ENCODE measurements at places on chromosomes 7 and 10.

DNA sequence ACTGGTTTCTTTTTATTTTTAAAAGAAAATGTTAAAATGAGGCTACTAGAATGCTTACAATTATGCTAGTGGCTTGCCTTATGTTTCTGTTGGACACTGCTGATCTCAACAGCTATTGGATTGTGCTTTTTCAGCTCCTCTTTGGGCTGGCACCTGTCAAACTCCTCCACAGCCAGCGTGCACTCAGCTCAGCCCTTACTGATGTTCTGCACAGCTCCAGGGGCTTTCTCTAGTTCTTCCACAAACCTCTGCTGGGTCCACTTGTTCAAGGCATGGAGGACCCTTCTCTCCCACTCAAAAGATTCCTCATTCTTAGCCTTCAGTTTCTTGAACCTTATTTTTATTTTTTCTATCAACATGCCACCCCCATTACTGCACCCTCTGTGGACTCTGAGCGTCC, 96.0 kb downstream of the VIPR2 start:
- DNase-seq, result no peak

GRCh38 chr10:65701168-65701776, 1224.6 kb upstream of the LRRTM3 start:
- DNase-seq, result no peak

- no peak for DNase-seq
Measured at GRCh38 chr10:130351466-130352290, 215.5 kb downstream of the GLRX3 start.

GRCh38 chr10:11095374-11095801, 77.7 kb downstream of the CELF2 start:
- no peak for DNase-seq

- DNase-seq, result no peak
Measured at GRCh38 chr10:126561294-126561920, 109.1 kb downstream of the C10orf90 start.

DNA sequence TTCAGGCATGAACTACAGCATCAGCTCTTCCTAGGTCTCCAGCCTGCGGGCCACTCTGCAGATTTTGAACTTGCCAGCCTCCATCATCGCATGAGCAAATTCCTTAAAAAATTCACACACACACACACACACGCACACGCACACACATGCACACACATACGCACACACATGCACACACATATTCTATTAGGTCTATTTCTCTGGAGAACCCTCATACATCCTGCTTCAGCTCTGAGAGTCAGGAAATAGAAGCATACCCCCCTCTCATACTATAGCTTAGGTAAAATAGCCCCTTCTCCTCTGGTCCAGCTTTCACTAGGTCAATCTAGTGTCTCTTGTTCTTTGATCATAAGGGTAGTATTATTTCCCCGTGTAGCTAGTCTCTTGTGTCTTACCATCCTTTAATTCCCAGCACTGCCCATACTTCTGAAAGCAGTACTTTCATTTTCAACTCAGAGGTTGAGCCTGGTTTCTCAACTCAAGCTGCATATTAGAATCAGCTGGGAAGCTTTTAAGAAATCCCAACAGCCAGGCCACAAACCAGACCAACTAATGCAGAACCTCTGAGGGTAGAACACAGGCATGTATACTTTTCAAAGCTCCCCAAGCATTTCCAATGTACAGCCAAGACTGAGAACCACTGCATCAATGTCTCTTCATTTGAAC, 30.9 kb upstream of the ITGB8 start:
- DNase-seq, result no peak

GRCh38 chr7:124724507-124725192, 40.9 kb downstream of the GPR37 start:
- DNase-seq, result no peak

DNA sequence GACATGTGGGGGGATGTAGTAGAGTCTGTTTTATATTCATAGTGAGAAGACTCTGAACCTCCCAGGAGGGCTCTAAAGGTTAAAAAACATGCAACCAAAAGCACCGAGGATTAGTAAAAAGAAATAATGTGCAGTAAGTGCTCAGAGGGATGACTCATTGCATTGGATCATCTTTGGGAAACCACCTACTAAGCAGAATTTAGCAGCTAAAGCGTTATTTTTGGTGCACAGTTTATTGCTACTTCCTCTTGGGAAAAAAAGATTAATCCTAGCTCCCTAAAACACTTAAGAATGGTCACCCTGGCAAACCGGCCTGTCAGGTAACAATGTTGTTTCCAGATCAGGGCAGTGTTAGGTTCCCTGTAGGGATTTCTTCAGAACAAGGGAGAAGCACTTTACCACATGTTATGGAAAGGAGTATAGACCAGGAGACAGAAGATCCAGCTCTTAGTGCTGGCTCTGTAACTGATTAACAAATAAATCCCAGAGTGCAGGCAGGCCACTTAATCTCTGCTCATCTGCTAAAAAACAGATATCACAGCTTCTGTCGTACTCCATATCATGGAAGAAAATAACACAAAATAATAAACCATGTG, 44.8 kb upstream of the FAM133B start:
- DNase-seq, result no peak

- no peak for DNase-seq
Measured at GRCh38 chr10:75639736-75640135, 208.3 kb downstream of the LRMDA start.

DNA sequence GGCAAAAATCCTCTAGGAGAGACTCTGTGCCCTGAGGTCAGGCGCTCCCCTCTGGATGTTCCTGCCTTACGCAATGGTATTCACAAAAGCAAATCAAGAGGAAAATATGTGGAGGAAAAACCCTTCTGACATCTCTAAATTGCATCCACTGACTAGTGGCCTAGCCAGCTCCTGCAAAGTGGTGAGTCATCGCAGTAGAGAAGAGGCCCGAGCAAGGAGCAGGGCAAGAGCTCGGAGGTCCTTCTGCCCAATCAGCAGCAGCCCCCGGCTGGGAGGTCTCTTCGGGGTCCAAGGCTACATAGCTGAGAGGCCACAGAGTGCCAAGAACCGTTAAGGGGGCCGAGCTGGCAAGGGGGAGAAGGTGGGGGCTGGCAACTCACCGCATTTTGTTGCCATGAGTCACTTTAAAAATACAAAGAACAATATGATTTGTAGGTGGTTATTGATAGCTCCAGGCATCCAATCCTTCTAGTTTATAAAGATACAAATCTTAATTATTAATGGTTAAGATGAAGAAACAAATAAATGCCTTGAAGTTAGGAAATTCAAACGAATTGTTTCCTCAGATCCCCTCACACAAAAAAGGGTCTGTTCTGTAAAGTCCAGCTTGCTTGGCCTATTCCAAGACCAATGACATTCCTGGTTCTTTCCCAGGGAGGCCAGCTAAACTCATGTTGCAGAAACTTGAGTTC, 161.6 kb downstream of the PKD1L1 start:
- DNase-seq, result no peak

DNA sequence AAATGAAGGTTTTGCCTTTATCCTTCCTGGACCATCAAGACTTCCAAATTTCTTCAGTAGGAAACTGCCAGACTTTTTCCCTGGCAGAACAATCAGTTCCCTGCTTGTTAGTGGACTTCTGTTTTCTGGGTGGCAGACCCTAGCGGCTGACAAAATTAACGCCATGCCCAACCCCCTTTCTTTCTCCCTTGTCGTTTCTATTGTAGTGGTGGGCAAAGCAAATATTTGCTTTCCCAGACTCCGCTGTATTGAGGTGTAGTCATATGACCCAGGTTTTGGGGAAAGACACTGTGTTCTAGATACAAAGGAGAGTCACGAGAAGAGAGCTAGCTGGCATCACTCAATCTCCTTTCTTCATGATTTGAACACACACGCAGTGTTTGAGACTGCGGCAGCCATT, 7.7 kb downstream of the PON2 start:
- no peak for DNase-seq

Measured in activated T-helper 1 cell treated with anti-CD3 and anti-CD28 coated beads, Interleukin-2, amount 50 U/mL, for 16 hours (primary cell).